Karpas-422 (cell line): ENCODE measurements at places on chromosomes 12 and 14. TPM values are rescaled to one million over a fixed set of nuclear protein-coding genes. Genes with fewer than 3 reads are reported as not detected.

- no peak overlapping the region for H3K4me3 ChIP-seq
- DNase-seq = no peak
- peak overlapping the region; percentile 15; the same call in 1 of the 2 replicates for H3K27ac ChIP-seq
- peaks cover 42% of the 10 kb centered on the region for H3K4me1 ChIP-seq
- peaks cover 4% of the 10 kb centered on the region; the same call in 1 of the 2 replicates for H3K36me3 ChIP-seq
Measured at GRCh38 chr12:50187084-50187900, 20.1 kb upstream of the CERS5 start.

The PTGER2 gene
- not detected in 2 replicates for total RNA-seq

The ANKRD33 gene
- not detected in 2 replicates for total RNA-seq

The ACOT4 gene
- 3.4 and 5.4 TPM in 2 replicates for total RNA-seq

DNA sequence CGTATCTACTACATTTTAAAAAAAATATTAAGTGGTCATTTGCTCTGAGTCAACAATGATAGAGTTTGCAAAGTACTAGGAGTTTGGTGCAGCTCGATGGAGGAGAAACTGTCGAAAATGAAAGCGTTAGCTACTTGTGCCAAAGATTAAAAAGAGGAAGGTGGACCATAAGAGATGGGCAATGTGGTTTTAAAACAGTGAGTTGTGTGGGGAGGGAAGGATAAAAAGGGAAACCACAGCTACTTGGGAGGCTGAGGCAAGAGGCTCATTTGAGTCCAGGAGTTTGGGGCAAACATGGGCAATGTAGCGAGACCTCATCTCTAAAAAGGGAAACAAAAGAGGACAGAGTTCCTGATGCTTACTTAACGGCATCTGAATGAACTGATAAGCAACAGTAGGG lies 18.2 kb upstream of the STRAP start:
- no peak for DNase-seq
- H3K27ac ChIP-seq = no peak overlapping the region
- no peaks in the 10 kb centered on the region for H3K27me3 ChIP-seq

GRCh38 chr12:104698871-104699270 lies 242.1 kb downstream of the CHST11 start:
- no peaks in the 10 kb centered on the region for H3K4me1 ChIP-seq
- H3K36me3 ChIP-seq = no peaks in the 10 kb centered on the region
- DNase-seq = no peak
- H3K27ac ChIP-seq = no peak overlapping the region
- H3K27me3 ChIP-seq = no peaks in the 10 kb centered on the region

The AMN gene
- total RNA-seq = 7.7 and 16.7 TPM in 2 replicates

DNA sequence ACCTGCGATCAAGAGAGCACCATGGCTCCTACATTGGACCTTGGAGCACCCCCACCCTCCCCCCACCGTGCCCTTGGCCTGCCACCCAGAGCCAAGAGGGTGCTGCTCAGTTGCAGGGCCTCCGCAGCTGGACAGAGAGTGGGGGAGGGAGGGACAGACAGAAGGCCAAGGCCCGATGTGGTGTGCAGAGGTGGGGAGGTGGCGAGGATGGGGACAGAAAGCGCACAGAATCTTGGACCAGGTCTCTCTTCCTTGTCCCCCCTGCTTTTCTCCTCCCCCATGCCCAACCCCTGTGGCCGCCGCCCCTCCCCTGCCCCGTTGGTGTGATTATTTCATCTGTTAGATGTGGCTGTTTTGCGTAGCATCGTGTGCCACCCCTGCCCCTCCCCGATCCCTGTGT lies 1.8 kb upstream of the RNU7-1 start:
- no peak overlapping the region for H3K4me3 ChIP-seq
- no peak overlapping the region for H3K27ac ChIP-seq
- no peaks in the 10 kb centered on the region for H3K36me3 ChIP-seq
- no peaks in the 10 kb centered on the region for H3K27me3 ChIP-seq

- H3K27ac ChIP-seq = no peak overlapping the region
- no peaks in the 10 kb centered on the region for H3K4me1 ChIP-seq
- no peak overlapping the region for H3K4me3 ChIP-seq
Measured at GRCh38 chr12:6377667-6377994, 2.3 kb upstream of the SCNN1A start.

- peaks cover 10% of the 10 kb centered on the region for H3K4me1 ChIP-seq
- no peak for DNase-seq
- no peak overlapping the region for H3K27ac ChIP-seq
- no peaks in the 10 kb centered on the region for H3K36me3 ChIP-seq
- no peak overlapping the region for H3K4me3 ChIP-seq
Measured at GRCh38 chr12:29220632-29221336, 71.7 kb downstream of the FAR2 start.

The MIS18BP1 gene
- total RNA-seq = 93.3 and 147 TPM in 2 replicates

The PAH gene
- 0.19 and 0.61 TPM in 2 replicates for total RNA-seq

The COX8C gene
- total RNA-seq = not detected in 2 replicates

The FAR2 gene
- total RNA-seq = not detected in 2 replicates

GRCh38 chr12:121224591-121224990 lies 14.7 kb downstream of the P2RX4 start:
- no peak for DNase-seq
- no peak overlapping the region for H3K4me3 ChIP-seq
- H3K4me1 ChIP-seq = peaks cover 11% of the 10 kb centered on the region
- no peak overlapping the region for H3K27ac ChIP-seq
- H3K27me3 ChIP-seq = no peaks in the 10 kb centered on the region

DNA sequence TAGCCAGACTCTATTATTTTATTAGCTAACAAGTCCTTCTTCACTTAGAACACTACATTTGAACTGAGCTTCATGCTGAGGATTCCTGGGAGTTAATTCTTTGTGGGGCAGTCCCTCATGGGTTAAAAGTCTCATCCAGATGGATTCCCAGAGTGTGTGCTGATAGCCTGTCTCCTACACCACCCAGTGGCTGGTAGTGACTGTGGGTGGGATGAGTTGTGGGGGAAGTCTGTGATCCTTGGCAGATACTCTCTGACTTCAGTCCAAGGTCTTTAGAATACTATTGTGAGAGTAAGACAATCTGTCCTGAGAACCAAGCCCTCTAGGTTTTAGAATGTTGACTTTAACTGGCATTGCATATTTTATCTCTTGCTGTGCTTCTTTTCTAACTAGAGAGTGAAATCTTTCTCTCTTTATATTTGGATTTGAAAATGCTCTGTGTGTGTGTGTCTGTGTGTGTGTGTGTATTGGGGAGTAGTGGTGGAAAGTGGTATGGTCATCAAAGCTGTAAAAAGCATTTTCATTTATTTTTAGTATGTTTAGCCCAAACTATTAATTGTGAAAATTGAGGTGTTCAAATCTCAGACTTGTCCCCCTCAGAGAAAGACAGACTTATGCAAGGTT lies 37.3 kb downstream of the AKAP6 start:
- peaks cover 9% of the 10 kb centered on the region for H3K4me1 ChIP-seq
- DNase-seq = no peak
- no peaks in the 10 kb centered on the region for H3K36me3 ChIP-seq
- no peak overlapping the region for H3K27ac ChIP-seq

DNA sequence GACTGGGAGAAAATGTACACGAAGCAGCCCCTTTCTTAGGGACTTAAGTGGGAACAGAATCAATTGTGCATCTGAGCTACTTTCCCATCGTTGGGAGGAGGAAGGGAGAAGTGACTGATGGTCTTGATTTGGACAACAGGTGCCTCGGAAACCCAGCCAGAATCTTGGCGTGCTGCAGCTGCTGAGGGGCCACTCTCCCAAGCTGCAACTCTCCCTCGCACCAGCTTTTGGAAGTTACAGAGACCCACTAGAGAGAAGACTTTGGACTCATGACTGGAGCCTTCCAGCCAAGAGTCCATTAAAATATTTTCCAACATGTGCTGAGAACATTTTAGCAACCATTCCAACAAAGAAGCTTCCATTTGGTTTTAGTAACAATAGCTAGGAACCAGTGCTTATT lies 52.3 kb downstream of the GNS start:
- H3K27me3 ChIP-seq = no peaks in the 10 kb centered on the region
- peaks cover 7% of the 10 kb centered on the region; the same call in 1 of the 2 replicates for H3K36me3 ChIP-seq
- no peak overlapping the region for H3K27ac ChIP-seq
- no peak overlapping the region for H3K4me3 ChIP-seq
- DNase-seq = no peak

DNA sequence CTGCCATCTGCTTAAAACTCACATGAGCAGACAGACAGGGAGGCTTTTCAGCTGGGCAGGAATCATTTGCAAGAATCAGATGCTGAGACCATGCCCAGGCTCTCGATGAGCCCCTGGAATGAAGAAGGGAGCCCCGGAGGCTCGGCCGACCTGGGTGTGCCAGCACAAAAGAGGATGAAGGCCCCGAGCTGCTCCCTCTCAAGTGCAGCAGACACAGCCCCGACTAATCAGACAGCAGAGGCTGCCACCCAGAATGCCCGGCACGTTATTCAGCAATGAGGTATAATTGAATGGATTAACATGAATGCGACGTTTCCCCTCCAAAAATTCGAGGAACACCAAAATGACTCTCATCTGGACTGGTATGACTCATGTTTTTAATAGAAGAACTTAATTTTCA lies 58.9 kb downstream of the BCL11B start:
- no peak overlapping the region for H3K4me3 ChIP-seq
- no peaks in the 10 kb centered on the region for H3K4me1 ChIP-seq
- DNase-seq = no peak
- H3K27me3 ChIP-seq = no peaks in the 10 kb centered on the region
- H3K27ac ChIP-seq = no peak overlapping the region

DNA sequence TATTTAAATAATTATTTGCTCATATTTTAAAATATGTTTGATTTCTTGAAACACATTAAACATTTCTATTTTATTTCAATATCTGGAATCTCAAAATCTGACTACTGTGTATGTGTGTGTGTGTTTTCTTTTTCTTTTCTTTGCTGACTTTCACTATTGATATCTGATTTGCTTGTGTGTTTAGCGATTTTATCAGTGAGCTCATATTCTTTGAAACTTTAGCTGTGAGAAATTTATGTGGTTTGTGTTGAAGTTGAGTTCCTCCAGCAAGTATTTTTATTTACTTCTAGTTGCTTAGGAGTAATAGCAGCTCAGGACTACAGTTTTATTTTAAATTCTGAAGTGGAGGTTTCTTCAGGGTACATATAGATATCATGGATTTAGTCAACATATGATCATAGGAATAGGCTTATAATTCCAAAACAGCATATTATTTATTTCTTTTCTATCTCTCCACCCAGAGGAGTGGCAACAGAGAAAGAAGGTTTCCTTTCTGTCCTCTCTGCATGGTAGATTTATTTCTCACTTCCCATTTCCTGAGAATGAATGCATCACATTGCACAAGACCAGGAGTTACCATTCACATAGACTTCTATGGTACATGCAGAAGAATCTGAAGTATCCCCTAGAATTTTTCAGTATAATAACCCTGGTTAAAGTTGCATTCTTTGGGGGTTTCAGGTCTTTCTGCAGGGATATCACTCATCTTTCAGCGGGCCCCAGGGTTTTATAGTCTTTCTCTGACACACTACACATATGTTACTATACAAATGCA lies 60.5 kb downstream of the PTPRQ start:
- H3K4me3 ChIP-seq = no peak overlapping the region
- no peak for DNase-seq
- H3K4me1 ChIP-seq = no peaks in the 10 kb centered on the region
